ENCODE measurements at places on chromosomes 7 and 10.
A peak's percentile ranks its signal among the peaks of the same experiment; 100 is the strongest.

GRCh38 chr10:7027913-7028808 lies 382.7 kb downstream of the SFMBT2 start:
- DNase-seq = no peak

DNA sequence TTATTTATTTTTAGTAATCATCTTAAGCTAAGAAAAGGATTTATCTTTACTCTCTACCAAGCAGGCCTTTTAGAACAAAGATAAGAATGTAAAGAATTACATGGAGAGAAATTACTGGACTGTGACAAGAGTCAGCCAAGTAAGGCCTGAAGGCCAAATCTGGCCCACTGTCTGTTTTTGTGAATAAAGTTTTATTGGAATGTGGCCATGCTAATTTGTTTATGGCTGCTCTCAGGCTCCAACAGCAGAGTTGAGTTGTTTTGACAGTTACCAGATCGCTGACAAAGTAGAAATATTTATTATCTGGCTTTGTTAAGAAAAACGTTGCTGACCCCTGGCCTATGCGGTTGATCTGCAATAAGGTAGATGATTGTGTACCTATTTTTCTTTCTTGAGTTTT lies 6.1 kb downstream of the ARID5B start:
- DNase-seq = no peak

DNA sequence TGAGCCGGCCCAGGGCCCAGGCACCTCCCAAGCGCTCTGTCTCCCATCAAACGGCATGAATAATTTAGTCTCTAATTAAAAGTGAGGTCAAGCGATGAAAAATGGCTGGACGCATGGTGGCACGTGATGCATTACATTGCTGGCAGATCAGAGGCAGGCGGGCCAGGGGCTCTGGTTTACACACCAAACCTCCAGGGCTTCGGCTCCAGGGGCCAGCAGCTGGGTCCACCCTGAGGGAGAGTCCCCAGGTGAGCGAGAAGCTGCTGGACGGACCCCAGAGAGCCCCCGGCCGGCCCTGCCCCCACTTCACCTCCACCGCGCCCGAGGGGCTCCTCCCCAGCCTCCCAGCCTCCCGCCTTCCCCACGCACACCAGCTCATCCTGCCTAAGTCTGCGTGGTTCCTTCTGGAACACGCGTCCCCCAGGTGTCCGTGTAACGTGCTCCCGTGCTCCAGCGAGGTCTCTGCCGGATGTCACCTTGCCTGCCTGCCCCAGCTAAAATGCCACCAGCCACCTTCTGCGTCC lies 23.2 kb downstream of the UNCX start:
- no peak for DNase-seq

GRCh38 chr7:130733931-130734814 lies at the start of gene KLF14:
KLF14 (minus strand) TSS chr7:130734207; CDS start chr7:130734033, 174 bp downstream.
- DNase-seq = peak; percentile 14

DNA sequence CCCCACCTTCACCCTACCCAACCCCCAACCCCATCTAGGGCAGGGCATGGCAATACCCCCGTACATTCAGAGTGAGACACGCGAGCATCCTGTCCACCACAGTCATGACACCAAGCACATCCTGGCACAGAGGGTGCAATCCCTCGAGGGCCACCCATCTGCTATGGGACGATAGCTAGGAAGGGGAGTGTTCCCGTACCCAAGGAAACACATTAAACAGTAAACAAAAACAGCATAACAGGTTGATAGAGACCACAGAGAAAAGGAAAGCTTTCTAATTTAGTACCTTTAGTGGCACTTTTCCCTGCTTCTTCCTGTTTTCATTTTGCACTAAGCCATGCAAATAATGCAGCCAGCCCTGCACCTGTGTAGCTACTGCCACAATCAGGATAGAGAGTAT lies 2.3 kb upstream of the SMKR1 start:
- DNase-seq = no peak

DNA sequence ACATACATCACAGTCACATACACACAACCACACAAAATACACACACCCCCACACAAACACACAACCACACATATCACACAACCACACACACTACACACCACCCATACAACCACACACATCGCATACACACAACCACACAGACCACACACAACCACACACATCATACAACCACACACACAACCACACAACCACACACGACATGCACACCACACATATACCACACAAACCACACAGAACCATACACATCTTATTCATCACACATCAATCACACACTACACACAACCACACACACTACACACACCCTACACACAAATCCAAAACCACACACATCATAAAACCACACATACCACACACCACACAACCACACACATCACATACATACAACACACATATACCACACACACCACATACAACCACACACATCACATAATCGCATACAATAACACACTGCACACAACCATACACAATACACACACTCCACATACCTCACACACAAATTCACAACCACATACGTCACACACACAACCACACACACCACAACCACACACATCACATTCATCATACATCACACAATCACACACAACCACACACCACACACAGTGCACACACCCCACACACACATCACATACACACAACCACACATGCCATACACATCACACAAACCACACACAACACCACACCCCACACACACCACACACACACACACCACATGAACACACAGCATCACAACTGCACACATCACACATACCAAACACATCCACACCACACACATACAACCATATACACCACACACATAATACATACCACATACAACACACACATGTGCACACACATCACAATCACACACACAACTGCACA lies 30.4 kb downstream of the GPRIN2 start:
- no peak for DNase-seq

- peak; percentile 6 for DNase-seq
Measured at GRCh38 chr7:17274551-17275245, 23.8 kb upstream of the AHR start.

GRCh38 chr7:115122388-115122787 lies 200.5 kb downstream of the MDFIC start:
- DNase-seq = no peak

DNA sequence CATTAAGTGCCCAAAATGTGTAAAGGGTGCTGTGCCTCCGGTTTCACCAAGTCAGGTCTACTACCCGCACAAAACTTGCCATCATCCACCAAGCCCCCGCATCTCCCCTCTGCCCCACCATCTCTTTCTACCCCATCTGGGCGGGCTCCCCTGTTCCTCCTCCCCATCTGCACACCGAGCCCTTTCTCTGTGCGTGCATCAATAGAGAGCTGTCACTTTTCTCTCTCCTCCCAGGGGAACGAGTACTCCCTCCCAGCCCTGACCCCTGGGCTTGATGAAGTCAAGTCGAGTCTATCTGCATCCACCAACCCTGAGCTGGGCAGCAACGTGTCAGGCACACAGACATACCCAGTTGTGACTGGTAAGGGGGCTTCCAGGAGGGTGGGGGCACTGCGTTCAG lies 63.5 kb downstream of the PAX2 start:
- DNase-seq = no peak

All from AG08395 (cell line).